Activated naive CD4-positive, alpha-beta T cell treated with anti-CD3 and anti-CD28 coated beads for 36 hours (primary cell): ENCODE measurements at places on chromosomes 4 and X. TPM values are rescaled to one million over a fixed set of nuclear protein-coding genes. Genes with fewer than 3 reads are reported as not detected.

GRCh38 chr4:35690271-35690670, 554.0 kb downstream of the ARAP2 start:
- H3K27me3 ChIP-seq, result no peaks in the 10 kb centered on the region
- no peaks in the 10 kb centered on the region for H3K36me3 ChIP-seq
- no peak for DNase-seq
- no peak overlapping the region for H3K4me3 ChIP-seq
- H3K4me1 ChIP-seq, result no peaks in the 10 kb centered on the region

DNA sequence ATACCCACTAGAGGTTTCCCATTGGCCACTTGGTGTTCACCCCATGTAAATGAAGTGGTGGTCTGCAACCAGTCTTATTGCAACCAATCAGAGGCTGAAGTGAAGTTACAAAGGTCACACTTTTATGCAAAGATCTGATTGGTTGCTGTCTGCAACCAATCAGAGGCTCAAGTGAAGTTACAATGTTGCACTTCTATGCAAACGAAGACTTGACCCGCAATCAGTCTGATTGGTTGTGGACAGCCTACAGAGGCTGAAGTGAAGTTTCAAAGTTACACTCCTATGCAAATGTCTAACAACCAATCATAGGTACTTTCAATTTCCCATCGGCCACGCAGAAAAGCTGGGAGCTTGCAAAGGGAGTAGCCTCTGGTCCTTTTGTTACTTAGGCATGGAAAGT, 22.3 kb upstream of the XPNPEP2 start:
- H3K27me3 ChIP-seq, result no peaks in the 10 kb centered on the region
- no peak for DNase-seq
- H3K36me3 ChIP-seq, result no peaks in the 10 kb centered on the region
- no peaks in the 10 kb centered on the region for H3K4me1 ChIP-seq
- H3K27ac ChIP-seq, result no peak overlapping the region

The ELF4 gene
- total RNA-seq, result 16.5 TPM

DNA sequence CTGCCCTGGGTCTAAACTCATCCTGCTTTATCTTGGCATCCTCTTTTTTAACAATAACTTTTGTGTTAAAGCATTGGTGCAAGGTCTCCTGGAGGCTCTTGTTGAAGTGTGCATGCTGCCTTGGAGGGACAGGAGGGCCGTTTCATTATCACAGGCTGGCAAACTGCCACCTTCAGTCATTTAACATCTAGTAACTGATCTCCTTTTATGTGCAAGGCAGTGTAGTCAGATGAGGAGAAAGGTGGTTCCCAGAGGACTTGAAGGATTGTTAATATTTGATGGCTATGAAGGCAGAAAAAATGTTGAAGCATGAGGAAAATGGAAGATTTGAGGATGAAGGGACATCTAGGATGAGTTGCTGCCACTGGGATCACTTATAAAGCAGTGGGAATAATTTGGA, 439.4 kb downstream of the RAPGEF2 start:
- no peak for DNase-seq
- H3K27me3 ChIP-seq, result peaks cover 2% of the 10 kb centered on the region
- no peak overlapping the region for H3K27ac ChIP-seq
- no peak overlapping the region for H3K4me3 ChIP-seq
- no peaks in the 10 kb centered on the region for H3K4me1 ChIP-seq
